ENCODE measurements at places on chromosomes 3 and 15. TPM values are rescaled to one million over a fixed set of nuclear protein-coding genes. Genes with fewer than 3 reads are reported as not detected.

Gene ADAMTS7
- total RNA-seq, result 0.75 TPM

Gene SAMD7
- not detected for total RNA-seq

Gene CMTM8
- 0.14 TPM for total RNA-seq

Gene ZKSCAN7
- 7.3 TPM for total RNA-seq

Gene TXNRD3
- not detected for total RNA-seq

Gene IGF2BP2
- 0.18 TPM for total RNA-seq

Gene ACTRT3
- total RNA-seq, result 4.2 TPM

Gene DIS3L
- total RNA-seq, result 40.2 TPM

Gene IL16
- total RNA-seq, result 3.3 TPM

Gene TNFAIP8L3
- total RNA-seq, result not detected

Gene CD200R1
- total RNA-seq, result not detected

Gene VPS39
- 99.4 TPM for total RNA-seq

Gene CCR8
- not detected for total RNA-seq

Gene CFAP100
- not detected for total RNA-seq

Gene TIPARP
- total RNA-seq, result 9.5 TPM

Gene HTR3E
- total RNA-seq, result not detected

Gene GTF2A2
- 71.4 TPM for total RNA-seq

Gene AP3B2
- not detected for total RNA-seq

Gene ROPN1
- not detected for total RNA-seq

Gene DZIP1L
- not detected for total RNA-seq

Gene SEMA6D
- total RNA-seq, result not detected

Gene MYD88
- 11.3 TPM for total RNA-seq

Gene IQCF5
- total RNA-seq, result not detected

Gene COL6A5
- total RNA-seq, result not detected

Gene ATP10A
- total RNA-seq, result not detected

Gene SLC9C1
- total RNA-seq, result not detected

Gene FGF7
- total RNA-seq, result not detected

Gene FOXL2NB
- total RNA-seq, result not detected

Gene PRSS50
- not detected for total RNA-seq

Gene GTF2E1
- total RNA-seq, result 28.1 TPM

Gene ADGRG7
- not detected for total RNA-seq

Gene ALPK3
- under 0.01 TPM for total RNA-seq

Gene PLA2G4B
- total RNA-seq, result 6.1 TPM

Gene P2RY14
- total RNA-seq, result not detected

Gene ZNF717
- total RNA-seq, result 25.0 TPM

Gene PLIN1
- total RNA-seq, result not detected

Gene RYR3
- not detected for total RNA-seq

Gene GOLGA6B
- total RNA-seq, result not detected

Gene ANKRD63
- total RNA-seq, result not detected

Gene PCCB
- total RNA-seq, result 77.8 TPM

Gene GP9
- total RNA-seq, result not detected

Gene PXK
- 353 TPM for total RNA-seq

Gene CSPG4
- total RNA-seq, result 0.11 TPM

Gene CTXN2
- total RNA-seq, result not detected

Gene DUOXA2
- not detected for total RNA-seq

Gene FAM107A
- not detected for total RNA-seq

Gene PPP2R3A
- total RNA-seq, result not detected

Gene MYO1E
- 0.25 TPM for total RNA-seq

Gene COL6A6
- not detected for total RNA-seq

Gene CCDC12
- total RNA-seq, result 40.2 TPM

Gene RTP1
- total RNA-seq, result not detected

Gene FBLN2
- not detected for total RNA-seq

Gene CACNA2D3
- total RNA-seq, result 0.11 TPM

Gene HCLS1
- total RNA-seq, result 203 TPM

Gene MYZAP
- not detected for total RNA-seq

Gene CAMK1
- 86.6 TPM for total RNA-seq

Gene ABTB1
- 20.1 TPM for total RNA-seq

Gene EPHA3
- total RNA-seq, result not detected

Gene SCN11A
- total RNA-seq, result 0.07 TPM

Gene RPUSD2
- 13.6 TPM for total RNA-seq

All from Karpas-422 (cell line).